ENCODE measurements at places on chromosomes 6 and 20. TPM values are rescaled to one million over a fixed set of nuclear protein-coding genes. Genes with fewer than 3 reads are reported as not detected.

OGFRL1 gene
- total RNA-seq = 14.4 TPM

SMPDL3A gene
- 6.3 TPM for total RNA-seq

BPIFB1 gene
- total RNA-seq = not detected

TMEM74B gene
- 0.60 TPM for total RNA-seq

SLC22A16 gene
- not detected for total RNA-seq

TCF15 gene
- total RNA-seq = 2.7 TPM

SLC16A10 gene
- total RNA-seq = 0.19 TPM

CLPSL2 gene
- total RNA-seq = not detected

LTA gene
- total RNA-seq = not detected

RNF39 gene
- not detected for total RNA-seq

MEI4 gene
- not detected for total RNA-seq

TRPC4AP gene
- total RNA-seq = 100 TPM
